ENCODE measurements at places on chromosomes 3 and 15. TPM values are rescaled to one million over a fixed set of nuclear protein-coding genes. Genes with fewer than 3 reads are reported as not detected.

Gene PGBD4
- total RNA-seq, result 3.9 TPM

Gene ZBTB20
- 63.3 TPM for total RNA-seq

Gene NANOGP8
- not detected for total RNA-seq

Gene PP2D1
- 2.9 TPM for total RNA-seq

Gene POLQ
- total RNA-seq, result 2.4 TPM

Gene LNP1
- total RNA-seq, result 2.4 TPM

Gene MYRIP
- 1.2 TPM for total RNA-seq

Gene IL12A
- 0.72 TPM for total RNA-seq

Gene RHCG
- 8.7 TPM for total RNA-seq

Gene ROBO2
- total RNA-seq, result 13.2 TPM

Gene TNFSF10
- total RNA-seq, result 6.3 TPM

Gene WDR93
- total RNA-seq, result 1.7 TPM

Gene CCDC9B
- 13.0 TPM for total RNA-seq

Gene INSYN1
- 9.6 TPM for total RNA-seq

Gene PLSCR4
- total RNA-seq, result 77.8 TPM

Gene PCNP
- 141 TPM for total RNA-seq

Gene ROPN1
- total RNA-seq, result 1.4 TPM

Gene HTR3E
- 0.72 TPM for total RNA-seq

Gene LMCD1
- 459 TPM for total RNA-seq

Gene CALML4
- 13.0 TPM for total RNA-seq

Gene KY
- 1.7 TPM for total RNA-seq

Gene FANCI
- total RNA-seq, result 6.7 TPM

Gene LDHAL6B
- 3.6 TPM for total RNA-seq

Gene ADGRG7
- 2.9 TPM for total RNA-seq

Gene ZIC4
- total RNA-seq, result 3.1 TPM

Gene SLC15A2
- 12.0 TPM for total RNA-seq

Gene TMIE
- 0.48 TPM for total RNA-seq

Gene EFCAB12
- 1.4 TPM for total RNA-seq

Gene BNC1
- total RNA-seq, result 6.3 TPM

Gene GATA2
- total RNA-seq, result 3.6 TPM

Gene SCAANT1
- total RNA-seq, result not detected
